RWPE2 (cell line): ENCODE measurements at places on chromosomes 7 and 10.
A peak's percentile ranks its signal among the peaks of the same experiment; 100 is the strongest.

DNA sequence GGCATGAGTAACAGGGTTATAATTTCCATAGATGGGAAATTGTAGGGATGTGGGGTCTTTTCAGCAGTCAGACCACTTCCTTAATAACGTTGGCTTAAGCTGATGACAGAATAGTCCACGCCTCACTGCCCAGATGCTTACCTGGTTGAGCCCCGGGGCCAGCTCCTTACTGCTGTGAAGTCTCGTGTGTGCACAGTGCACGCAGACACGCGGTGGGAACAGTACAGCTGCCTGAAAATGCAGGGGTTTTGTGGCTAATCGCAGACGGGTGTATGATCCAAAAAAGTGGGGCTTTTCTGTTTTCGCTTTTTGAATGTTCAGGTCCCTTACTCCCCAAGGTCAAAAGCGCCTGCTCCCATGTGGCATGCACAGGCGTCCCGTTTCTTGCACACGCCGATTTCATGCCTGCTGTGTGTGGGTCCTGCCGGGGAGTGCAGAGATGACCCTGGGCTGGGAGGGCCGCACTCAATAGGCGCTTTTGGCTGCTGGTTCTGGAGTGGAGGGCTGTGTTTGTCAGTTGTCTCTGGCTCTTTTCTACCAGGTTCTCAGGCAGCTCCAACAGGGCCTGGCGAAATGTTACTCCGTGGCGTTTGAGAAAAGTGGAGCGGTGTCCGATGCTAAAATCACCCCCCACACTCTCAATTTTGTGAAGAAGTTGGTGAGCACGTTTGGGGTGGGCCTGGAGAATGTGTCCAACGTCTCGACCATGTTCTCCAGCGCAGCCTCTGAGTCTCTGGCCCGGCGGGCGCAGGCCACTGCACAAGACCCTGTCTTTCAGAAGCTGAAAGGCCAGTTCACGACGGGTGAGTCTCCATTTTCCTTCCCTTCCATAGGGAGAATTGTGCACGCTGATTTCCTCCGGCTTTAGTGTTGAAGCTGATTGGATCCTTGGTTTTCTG, 116.0 kb downstream of the TRRAP start:
- no peak for DNase-seq

DNA sequence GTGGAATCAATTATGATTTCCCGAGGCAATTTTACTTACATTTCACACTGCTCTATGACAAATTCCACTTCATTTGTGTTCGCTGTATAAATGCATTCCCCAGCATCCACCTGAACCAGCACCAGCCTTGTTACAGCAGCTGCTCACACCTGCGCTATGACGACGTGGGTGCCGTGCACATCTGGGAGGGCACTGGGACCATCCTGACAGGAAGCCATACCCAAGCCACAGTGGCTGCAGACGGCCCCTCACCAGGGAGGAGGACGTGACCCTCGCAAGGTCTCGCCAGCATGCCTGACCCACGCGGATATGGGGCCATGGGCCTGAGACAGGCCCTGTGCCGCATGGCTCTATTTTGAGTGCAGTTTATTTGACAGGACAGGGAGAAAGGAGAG, 201.3 kb downstream of the MAD1L1 start:
- DNase-seq: peak; percentile 39

GRCh38 chr7:153835103-153835502, 217.1 kb upstream of the DPP6 start:
- no peak for DNase-seq

- no peak for DNase-seq
Measured at GRCh38 chr10:16439295-16439694, 2.5 kb downstream of the PTER start.

- DNase-seq: no peak
Measured at GRCh38 chr7:30977222-30977621, 13.5 kb downstream of the GHRHR start.

DNA sequence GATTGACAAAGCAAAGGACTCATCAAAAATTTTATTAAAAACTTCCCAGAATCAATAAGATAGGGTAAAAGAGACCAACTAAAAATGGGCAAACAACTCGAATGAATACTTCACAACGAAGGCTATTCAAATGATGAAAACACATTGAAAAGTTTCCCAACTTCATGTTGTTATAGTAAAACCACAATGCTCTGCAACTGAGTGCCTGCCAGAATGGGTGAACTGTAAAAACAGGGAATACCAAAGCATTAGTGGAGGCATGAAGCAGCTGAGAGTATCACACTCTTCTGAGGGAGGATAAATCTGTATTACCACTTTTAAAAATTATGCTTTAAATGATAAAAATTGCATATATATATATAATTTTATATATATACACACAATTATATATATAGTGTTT, 1214.7 kb downstream of the SORCS3 start:
- DNase-seq: no peak

GRCh38 chr10:114289096-114289436, 50.0 kb downstream of the VWA2 start:
- no peak for DNase-seq

DNA sequence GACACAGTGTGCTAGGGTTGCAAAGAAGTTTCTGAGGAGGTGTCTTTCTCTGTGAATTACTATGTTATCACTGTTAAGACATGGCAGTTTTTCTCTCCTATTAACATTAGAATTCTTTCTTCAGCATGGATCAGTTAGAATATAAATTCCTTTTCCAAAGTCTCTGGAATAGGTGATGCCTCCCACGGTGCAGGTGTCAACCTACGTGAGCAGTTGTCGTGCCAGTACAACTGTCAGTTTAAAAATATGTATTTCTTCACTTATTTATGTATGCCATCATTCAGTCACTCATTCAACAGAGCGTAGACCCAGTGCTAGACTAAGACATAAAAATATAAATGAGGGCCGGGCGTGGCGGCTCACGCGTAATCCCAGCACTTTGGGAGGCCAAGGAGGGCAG, 83.5 kb downstream of the TACC2 start:
- DNase-seq: no peak

GRCh38 chr10:17831896-17832295, 22.7 kb downstream of the MRC1 start:
- no peak for DNase-seq

DNA sequence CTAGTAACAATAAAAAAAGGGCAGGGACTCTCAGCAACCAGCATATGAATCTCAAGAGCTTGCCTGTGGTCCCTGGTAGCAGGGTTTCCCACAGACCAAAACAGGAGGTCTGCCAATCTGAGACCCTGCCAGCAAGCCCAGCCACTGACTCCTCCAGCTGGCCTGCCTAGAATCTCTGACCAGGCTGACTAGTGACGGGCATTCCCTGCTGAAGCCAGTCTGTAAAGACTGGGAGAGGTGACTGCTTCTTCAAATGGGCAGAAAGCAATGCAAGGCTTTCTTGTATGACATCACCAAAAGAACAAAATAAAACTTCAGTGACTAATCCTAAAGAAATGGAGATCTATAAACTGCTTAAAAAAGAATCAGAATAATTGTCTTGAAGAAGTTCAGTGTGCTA, 249.4 kb downstream of the TCF7L2 start:
- no peak for DNase-seq

DNA sequence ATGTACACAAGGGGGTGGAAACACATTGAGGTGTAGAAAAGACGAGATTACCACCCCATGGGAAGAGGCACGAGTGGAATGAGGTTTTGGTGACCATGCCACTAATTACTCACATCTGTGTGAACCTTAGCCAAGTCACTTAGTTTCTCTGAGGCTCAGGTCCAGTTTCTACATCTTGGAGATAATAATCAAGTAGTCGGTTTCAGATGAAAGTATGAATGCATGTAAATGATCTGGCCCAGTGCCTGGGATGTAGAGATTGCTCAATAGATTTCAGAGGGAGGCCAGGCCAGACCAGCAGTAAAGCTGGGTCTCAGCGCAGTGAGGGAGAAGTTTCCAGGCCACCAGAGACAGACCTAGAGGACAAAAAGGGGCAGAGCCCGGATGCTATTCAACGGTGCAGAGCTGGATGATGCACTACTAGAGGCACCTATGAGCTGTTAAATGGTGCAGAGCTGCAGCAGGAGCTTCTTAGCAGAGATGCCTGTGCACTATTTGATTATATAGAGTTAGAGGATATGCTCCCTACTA, 725.1 kb downstream of the GRID1 start:
- no peak for DNase-seq

DNA sequence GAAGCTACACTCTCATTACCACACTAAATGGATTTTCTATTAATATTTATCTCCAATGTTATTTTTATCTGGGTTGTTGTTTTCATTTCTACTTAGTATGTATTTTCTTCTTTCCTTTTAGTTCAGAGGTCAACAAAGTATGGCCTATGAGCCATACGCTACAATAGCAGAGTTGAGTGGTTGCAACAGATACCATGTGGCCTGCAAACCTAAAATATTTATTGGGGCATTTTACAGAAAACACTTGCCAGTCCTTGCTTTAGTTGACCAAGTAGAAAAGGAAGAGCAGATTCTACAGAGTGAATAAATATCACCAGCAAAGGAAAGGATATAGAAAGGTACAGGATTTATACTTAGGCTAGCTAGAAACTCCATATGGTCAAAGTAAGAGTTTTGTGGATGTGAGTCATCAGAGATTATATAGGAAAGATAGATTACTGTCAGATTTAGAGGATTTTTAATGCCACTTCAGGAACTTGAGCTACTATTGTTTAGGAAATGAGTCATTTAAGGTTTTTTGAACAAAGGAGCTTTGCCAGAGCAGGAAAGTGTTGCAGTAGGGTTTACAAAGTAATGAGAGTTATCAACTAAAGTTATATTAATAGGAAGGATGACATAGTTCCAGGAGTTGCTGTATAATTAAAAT, 323.3 kb upstream of the KAT6B start:
- no peak for DNase-seq

DNA sequence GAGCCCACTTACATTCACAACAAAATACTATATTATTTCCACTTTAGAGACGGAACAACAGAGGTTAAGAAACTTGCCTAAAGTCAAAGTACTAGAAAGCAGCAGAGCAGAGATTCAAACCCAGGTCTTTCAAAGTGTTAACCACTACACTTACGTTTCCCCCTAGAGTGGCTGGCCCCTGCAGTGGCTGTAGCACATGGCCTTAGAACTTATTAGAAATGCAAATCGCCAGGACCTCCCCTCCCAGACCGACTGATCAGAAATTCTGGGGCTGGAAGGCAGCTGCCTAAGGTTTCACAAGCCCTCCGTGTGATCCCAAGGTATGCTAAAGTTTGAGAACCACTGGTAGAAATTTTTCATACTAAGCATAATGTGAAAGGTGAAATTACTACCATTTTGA, 8.1 kb downstream of the MPP7 start:
- no peak for DNase-seq

DNA sequence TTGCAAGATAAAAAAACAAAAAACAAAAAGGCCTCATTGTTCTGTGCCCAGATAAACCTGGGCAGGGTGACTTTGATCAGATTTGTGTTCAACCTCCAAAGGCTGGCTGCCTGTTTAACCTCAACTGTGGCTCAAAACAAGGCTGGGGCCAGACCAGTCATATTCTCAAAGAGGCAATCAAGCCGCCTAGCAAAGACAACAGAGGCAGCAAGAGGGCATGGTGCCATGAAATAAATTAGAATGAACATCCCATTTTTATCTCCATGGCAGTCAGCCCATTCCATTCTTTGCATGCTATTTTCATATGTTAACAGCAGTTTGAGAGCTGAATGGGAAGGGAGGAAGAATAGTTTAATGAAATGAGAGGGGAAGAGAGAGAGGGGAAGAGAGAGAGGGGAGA, 1150.3 kb downstream of the TYW1 start:
- no peak for DNase-seq

GRCh38 chr7:43431020-43431595, 151.8 kb upstream of the STK17A start:
- DNase-seq: no peak

- no peak for DNase-seq
Measured at GRCh38 chr7:127380479-127380878, 12.0 kb downstream of the ZNF800 start.
